Aorta (tissue), 5 donors: ENCODE measurements at places on chromosomes 3 and 15.
A peak's percentile ranks its signal among the peaks of the same experiment; 100 is the strongest.

DNA sequence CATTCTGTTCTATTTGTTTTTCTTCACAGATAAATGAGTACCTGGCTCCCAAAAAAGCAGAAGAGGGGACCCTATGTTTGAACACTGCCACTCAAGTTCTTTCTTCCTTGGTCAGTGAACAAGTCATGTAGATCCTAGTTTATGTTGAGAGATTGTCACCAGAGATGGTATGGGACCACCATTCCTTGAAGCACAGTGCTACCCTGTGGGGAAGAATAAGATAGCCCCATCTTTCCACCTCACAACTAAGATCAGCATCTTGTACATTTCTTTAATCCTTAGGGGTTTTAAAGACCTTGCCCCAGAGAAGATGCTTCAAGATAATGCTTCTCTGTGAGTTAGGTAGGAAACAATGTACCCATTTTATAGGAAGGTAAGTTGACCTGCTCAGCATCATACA lies 233.5 kb upstream of the WNT5A start:
- DNase-seq, result no peak

- DNase-seq, result no peak
Measured at GRCh38 chr3:48107227-48107626, 81.0 kb downstream of the CDC25A start.

- peak; percentile 85 for DNase-seq
Measured at GRCh38 chr3:123652342-123652984, 67.6 kb upstream of the HACD2 start.

DNA sequence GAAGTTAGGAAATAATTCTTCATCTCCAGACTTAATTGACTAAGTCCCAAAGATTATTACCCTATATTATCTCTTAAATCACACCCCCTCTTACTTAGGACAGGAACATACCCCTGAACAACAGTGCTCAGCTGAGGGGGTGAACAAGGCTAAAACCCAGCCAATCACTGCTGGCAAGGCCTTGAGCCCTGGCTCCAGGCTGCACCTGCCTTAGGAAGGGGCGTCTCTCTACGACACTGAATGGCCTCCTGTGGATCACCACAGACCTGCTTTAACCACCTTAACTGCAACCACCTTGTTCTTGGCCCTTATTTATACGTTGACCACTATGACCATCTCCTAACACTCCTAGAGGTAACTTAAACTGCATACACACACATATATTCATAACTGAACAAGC lies 267.4 kb upstream of the THBS1 start:
- no peak for DNase-seq

DNA sequence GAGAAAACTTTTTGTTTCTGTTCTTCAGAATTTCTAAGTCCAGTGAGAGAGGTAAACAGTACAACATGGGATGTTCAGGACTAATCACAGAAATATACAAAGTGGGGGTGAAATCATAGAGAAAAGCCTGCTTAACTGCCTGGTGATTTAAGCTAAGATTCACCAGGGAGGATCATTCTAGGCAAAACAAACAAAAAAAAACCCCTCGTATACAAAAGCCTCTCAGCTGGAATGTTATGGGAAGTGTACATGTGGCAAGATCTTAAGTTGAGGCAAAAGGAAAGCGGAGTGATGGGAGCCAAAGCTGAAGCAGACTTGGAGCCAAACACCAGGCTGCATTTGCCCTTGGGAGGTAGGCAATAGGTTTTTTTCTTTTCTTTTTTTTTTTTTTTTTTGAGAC lies 40.0 kb upstream of the TJP1 start:
- DNase-seq, result no peak

DNA sequence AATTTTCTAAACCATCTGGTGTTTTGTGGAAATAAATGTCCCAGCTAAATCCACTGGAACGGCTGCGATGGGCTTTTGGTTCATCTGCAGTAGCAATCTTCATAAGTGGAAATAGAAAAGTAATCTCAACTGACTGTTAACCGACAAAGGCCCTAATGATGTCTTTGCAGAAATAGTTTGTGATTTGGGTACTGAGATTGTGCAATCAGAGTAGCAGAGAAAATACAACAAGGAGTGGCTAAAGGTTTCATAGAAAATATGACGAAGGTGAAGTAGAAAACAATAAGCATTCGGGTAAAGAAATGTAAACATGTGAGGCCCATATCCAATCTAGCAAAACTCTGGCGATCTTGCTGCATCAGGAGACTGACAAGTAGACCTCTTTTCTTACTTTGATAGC lies 262.6 kb upstream of the MCTP2 start:
- DNase-seq, result no peak

DNA sequence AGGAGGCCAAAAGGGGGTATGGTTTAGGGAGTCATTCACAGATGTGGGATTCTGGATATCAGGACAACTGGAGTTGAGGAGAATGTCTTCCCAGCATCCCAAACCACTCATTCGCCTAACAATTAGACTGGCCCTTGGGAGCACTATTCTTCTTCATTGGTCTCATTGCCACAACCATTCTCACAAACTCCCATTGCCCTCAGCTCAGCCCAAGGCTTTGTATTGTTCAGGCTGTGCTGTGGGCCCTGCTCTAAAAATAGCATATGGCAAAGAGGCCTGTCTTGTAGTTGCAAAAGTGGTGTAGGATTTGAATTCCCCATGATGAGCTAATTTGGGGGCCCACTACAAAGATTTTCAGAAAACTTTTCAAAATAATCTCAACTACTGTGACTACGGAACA lies 6.3 kb upstream of the ADAMTS9 start:
- DNase-seq, result no peak

DNA sequence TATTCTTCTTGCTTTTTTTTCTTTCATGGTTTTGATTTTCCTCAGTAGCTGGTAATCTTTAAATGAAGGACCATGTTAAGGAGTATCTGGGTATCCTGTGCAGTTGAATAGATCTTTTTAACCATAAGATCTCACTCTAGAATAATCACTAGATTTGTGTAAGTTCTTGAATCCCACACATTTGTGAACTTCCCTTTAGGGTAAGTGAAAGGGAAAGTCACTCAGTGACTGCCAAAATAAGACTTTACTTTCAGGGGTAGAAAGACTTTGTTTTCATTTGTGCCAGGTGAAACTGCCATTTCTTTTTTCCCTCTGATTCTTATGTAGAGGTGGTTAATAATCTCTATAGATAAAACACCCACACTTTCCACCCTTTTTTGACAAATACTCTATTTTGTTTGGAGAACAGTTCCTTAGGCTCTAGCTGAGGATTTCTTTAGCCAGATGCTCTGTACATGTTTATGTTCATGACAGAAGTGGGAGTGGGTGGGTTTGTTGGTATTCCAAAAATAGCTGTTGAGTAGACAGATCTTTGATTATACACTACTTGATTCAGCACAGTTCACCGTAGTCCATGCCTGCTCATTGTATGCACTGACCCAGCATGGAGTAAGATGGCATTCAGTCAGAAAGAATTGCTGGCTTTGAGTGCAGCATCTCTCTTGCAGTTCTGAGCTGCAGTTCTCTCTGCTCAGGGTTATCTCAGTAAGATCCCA lies 28.5 kb downstream of the LRRC49 start:
- no peak for DNase-seq

- no peak for DNase-seq
Measured at GRCh38 chr3:180646187-180646790, 33.0 kb downstream of the CCDC39 start.

DNA sequence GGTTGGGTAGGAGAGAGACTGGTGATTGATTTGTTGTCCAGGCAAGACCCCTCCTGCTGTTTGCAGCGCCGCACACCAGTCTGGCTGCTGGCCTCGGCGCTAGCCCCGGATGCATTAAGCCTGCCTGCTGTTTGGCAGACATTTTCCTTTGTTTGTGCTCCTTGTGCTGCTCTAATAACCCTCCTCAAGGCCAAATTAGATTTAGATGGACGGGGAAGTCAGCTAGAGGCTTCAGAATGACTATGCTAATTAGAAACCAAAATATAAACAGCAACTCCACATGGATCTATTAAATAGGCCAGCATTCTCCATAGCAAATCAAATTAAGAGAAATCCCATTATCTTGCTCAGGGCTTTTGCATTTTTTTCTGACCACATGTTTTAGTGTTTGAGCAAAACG lies 445.2 kb downstream of the SQOR start:
- no peak for DNase-seq

DNA sequence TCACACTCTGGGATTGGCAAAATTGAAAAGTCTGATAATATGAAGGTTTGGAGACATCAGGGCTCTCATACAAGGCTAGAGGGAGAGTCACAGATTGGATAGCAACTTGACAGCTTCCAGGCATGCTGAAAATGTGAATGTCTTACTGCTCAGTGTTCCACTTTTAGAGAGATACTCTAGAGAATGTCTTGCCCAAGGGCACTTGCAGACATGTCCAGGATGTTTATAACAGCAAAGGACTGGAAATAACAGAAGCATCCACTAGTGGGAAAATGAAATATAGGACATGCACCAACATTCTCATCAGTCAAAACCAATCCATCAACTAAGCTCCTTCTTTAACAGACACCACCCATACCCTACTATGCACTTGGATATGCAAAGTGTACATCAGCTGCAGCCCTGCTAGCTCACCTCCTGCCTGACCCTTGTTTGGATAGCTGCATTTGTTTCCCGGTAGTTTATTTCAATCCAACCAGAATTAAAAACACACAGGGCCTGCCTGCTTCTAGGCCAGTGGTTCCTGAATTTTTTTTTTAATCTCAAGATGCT lies 101.6 kb upstream of the ARHGEF3 start:
- DNase-seq, result no peak

DNA sequence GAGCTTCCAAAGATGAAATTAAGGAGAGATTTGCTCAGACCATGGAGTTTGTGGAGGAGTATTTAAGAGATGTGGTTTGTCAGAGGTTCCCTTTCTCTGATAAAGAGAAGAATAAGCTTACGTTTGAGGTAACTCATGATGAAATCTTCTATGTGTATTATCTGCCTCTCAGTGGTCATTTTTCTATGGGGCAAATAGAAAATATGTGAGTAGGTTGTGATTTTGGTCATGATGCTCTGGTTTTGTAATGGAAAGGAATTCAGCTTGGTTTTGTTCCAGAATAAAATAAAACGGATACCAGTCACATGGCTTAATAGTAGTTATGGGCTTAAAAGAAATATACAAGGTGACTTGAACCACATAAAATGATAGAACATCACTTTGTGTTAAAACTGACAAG lies 181.1 kb downstream of the ITPR1 start:
- no peak for DNase-seq

- DNase-seq, result no peak
Measured at GRCh38 chr15:100229181-100230163, 112.3 kb downstream of the ADAMTS17 start.

DNA sequence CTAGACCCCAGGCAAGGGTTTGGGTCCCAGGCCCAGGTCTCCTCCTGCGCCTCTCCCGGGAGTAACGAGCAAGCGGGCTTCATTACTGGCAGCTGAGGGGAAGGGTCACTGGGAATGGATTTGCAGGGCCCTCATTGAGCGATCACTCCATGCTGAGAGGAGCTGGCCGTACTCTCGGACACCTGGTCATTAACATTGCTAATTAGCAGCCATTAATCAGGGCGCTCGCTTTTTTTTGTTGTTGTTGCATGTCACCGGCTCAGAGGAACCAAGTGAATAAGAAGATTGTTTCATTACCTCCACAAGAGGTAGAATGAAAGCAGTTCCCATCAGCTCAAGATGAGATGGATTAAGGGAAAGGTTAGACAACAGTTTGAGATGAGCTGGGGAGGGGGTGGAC lies 293.0 kb upstream of the ATP11B start:
- no peak for DNase-seq

DNA sequence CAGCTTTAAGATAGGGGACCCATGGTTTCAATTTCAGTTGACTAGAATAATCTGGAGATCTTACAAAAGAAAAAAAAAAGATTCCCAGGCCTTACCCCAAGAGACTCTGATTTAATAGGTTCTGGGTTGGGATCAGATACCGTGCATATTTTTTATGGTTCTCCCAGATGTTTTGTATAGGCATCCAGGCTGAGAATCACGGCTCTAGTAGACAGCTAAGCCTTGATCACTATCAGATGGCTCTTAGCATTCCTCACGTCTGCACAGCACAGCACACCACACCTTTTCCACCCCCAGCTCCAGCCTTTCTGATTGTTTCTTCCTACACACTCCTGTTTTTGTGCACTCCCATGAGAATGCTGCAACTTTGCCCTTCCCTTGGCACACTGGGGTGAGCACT lies 40.8 kb downstream of the TMEM45A start:
- no peak for DNase-seq

GRCh38 chr3:42526616-42527367 lies 24.3 kb downstream of the VIPR1 start:
- no peak for DNase-seq

DNA sequence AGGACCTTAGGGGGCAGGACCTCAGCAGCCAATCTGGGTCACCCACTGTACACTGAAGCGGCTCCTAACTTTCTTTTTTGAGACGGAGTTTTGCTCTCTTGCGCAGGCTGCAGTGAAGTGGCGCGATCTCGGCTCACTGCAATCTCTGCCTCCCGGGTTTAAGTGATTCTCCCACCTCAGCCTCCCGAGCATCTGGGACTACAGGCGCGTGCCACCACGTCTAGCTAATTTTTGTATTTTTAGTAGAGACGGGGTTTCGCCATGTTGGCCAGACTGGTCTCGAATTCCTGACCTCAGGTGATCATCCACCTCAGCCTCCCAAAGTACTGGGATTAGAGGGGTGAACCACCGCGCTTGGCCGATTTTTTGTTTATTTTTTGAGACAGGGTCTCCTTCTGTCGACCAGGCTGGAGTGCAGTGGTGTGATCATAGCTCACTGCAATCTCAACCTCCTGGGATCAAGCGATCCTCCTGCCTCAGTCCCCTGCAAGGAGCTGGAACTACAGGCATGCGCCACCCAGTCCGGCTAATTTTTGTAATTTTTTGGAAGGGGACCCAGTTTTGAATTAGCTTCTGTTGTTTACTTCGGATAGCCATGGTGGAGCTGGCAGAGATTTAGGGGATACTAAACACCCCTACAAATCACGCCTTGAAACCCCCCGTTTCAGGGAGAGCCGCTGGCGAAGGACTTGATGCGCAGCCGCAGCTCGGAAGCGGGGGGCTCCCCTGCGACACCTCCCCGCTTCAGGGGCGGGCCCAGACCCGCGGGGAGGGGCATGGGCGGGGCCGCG lies 1.5 kb upstream of the CLK3 start:
- DNase-seq, result no peak

DNA sequence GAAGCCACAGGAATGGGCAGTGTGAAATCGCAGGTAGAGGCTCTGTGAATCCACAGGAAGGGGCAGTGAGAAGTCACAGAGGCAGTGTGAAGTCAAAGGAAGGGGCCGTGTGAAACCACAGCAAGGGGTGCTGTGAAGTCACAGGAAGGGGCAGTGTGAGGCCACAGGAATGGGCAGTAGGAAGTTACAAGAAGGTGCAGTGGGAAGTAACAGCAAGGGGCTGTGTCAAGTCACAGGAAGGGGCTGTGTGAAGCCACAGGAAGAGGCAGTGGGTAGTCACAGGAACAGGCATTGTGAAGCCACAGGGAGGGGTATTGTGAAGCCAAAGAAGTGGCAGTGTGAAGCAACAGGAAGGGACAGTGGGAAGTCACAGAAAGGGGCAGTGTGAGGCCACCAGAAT lies 34.1 kb downstream of the GASK1A start:
- no peak for DNase-seq

GRCh38 chr3:195601382-195601781 lies 17.6 kb upstream of the APOD start:
- DNase-seq, result no peak
